Heart right ventricle (tissue), 16 donors: ENCODE measurements at places on chromosomes 5 and 9.

GRCh38 chr9:72758944-72759343 is 193.9 kb downstream of the ALDH1A1 start:
- no peak overlapping the region for H3K4me3 ChIP-seq
- no peaks in the 10 kb centered on the region for H3K4me1 ChIP-seq
- H3K27ac ChIP-seq: no peak overlapping the region

DNA sequence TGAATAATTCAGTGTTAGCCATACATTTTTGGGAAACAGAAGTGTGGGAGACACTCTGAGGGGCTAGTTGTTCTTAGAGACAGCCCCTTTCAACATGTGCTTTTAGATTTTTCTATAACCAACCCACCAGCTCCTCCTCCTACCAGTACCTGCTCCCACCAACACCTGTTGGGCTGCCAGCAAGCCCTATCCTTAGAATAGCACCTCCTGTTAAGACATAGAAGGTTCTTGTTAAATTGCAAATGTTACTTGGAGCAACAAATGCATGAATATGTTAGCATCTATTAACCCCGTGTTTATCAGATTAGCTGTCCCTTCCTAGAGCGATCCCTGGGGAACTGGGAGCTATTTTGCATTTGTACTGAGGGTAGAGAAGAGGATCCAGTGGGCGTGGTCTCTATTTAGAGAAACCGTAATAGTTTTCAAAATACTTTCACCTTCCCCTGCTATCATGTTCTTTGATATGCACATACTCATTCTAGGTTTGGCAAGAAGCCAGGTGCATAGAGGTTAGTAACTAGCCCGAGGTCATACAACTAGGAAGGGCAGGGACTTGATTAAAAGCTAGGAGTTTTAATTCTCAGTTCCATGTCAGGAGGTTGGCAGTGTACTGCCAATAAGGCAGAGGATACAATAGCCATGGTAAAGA is 334.4 kb downstream of the KCTD16 start:
- no peak overlapping the region for H3K4me3 ChIP-seq
- no peaks in the 10 kb centered on the region for H3K4me1 ChIP-seq
- DNase-seq: no peak
- H3K36me3 ChIP-seq: no peaks in the 10 kb centered on the region
- H3K27me3 ChIP-seq: no peaks in the 10 kb centered on the region

DNA sequence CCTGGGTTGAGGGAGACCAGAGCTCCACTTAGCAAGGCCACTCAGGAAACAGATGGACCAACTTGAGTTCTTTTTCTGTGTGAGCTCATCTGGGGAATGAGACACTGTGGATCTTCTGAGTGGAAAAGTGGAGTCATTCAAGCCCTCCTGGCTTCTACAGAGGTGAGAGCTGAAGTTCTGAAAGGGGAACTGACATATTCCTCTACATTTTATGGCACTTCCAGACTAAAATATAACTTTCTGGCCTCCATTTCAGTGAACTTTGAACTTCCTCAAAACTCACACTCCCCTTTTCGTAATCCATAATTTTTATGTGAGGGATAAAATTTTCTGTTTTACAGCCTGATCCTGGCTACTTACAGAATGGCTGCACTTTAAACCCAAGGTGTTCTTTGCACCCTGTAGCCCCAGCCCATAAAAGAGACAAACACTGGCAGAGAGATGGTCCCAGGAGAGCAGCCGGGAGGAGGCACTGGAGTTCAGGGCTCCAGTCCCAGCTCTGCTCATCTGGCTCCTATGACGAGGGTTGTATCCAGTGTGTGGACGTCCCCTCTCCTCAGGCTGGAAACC is 10.8 kb downstream of the SPAAR start:
- H3K27me3 ChIP-seq: no peaks in the 10 kb centered on the region
- no peaks in the 10 kb centered on the region for H3K36me3 ChIP-seq
- peak overlapping the region; percentile 90 for H3K27ac ChIP-seq
- peaks cover 50% of the 10 kb centered on the region for H3K4me1 ChIP-seq
- no peak for DNase-seq
- H3K4me3 ChIP-seq: no peak overlapping the region

- no peaks in the 10 kb centered on the region for H3K4me1 ChIP-seq
- no peaks in the 10 kb centered on the region for H3K36me3 ChIP-seq
- no peak for DNase-seq
- no peak overlapping the region for H3K4me3 ChIP-seq
- H3K27ac ChIP-seq: no peak overlapping the region
- no peaks in the 10 kb centered on the region for H3K27me3 ChIP-seq
These were observed 47.9 kb upstream of the ZNF618 start for GRCh38 chr9:113828221-113828620.

- H3K4me3 ChIP-seq: no peak overlapping the region
- no peaks in the 10 kb centered on the region for H3K36me3 ChIP-seq
- H3K27ac ChIP-seq: no peak overlapping the region
- no peak for DNase-seq
- no peaks in the 10 kb centered on the region for H3K4me1 ChIP-seq
These were observed 784.1 kb downstream of the MAT2B start for GRCh38 chr5:164289526-164289925.

GRCh38 chr9:7341571-7341970 is 458.0 kb downstream of the DMAC1 start:
- no peaks in the 10 kb centered on the region for H3K36me3 ChIP-seq
- H3K27me3 ChIP-seq: no peaks in the 10 kb centered on the region
- H3K27ac ChIP-seq: no peak overlapping the region
- no peak for DNase-seq
- no peak overlapping the region for H3K4me3 ChIP-seq
- H3K4me1 ChIP-seq: peaks cover 9% of the 10 kb centered on the region

DNA sequence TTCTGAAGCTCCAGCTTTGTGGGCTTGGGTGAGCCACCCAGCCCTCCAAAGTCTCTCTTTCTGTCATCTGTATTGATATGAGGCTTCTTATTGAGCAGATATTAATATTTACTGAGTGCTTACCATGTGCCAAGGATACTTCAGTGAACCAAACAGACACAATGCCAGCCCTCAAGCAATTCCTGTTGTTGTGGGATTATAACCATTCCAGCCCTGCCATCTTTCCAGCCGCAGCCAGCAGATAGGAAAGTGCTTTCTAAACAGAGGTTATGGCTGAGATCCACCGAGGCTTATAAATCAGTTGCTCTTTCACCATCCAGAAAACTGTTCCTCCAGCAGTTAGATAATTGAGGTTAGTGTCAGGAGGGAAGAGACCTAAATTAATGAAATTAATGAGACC is 137.7 kb upstream of the ALDH1B1 start:
- no peak for DNase-seq
- H3K27ac ChIP-seq: no peak overlapping the region
- no peaks in the 10 kb centered on the region for H3K27me3 ChIP-seq
- H3K4me3 ChIP-seq: no peak overlapping the region

- DNase-seq: no peak
- no peak overlapping the region for H3K4me3 ChIP-seq
- H3K4me1 ChIP-seq: peaks cover 5% of the 10 kb centered on the region
- no peaks in the 10 kb centered on the region for H3K27me3 ChIP-seq
These were observed 52.3 kb downstream of the ADAMTS2 start for GRCh38 chr5:179292681-179293635.

GRCh38 chr9:69584759-69585158 is 87.4 kb downstream of the APBA1 start:
- no peaks in the 10 kb centered on the region for H3K27me3 ChIP-seq
- H3K4me3 ChIP-seq: no peak overlapping the region
- DNase-seq: no peak
- H3K27ac ChIP-seq: no peak overlapping the region
- no peaks in the 10 kb centered on the region for H3K36me3 ChIP-seq

DNA sequence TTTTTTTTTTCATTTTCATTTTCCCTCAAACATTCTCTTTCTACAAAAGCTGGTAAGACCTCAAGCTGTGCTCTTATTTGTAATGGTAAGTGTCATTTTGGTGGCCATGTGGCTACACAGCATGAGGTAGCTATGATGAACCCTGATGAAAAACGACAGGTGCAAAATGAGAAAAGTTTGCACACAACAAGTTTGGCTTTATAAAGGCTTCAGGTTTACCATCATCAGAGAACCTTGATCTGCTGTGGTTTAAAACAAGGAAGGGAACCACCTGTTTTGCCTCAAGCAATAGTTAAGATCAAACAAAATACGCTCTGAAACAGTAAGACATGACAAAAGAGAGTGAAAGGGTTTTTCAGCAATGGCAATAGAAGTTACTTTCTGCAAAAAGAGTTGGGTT is 1124.6 kb upstream of the ACO1 start:
- no peak overlapping the region for H3K27ac ChIP-seq
- H3K4me3 ChIP-seq: no peak overlapping the region
- no peak for DNase-seq
- H3K4me1 ChIP-seq: no peaks in the 10 kb centered on the region
- no peaks in the 10 kb centered on the region for H3K36me3 ChIP-seq

- H3K27me3 ChIP-seq: no peaks in the 10 kb centered on the region
- H3K36me3 ChIP-seq: no peaks in the 10 kb centered on the region
- no peak overlapping the region for H3K4me3 ChIP-seq
- no peak for DNase-seq
- H3K27ac ChIP-seq: peak overlapping the region; percentile 6
These were observed 71.5 kb downstream of the NR3C1 start for GRCh38 chr5:143331956-143332355.

GRCh38 chr9:124618476-124618875 is 111.3 kb upstream of the NR5A1 start:
- DNase-seq: no peak
- H3K4me3 ChIP-seq: no peak overlapping the region
- no peaks in the 10 kb centered on the region for H3K36me3 ChIP-seq
- H3K4me1 ChIP-seq: peaks cover 6% of the 10 kb centered on the region

GRCh38 chr9:126116351-126117157 is 210.1 kb upstream of the MVB12B start:
- H3K4me1 ChIP-seq: no peaks in the 10 kb centered on the region
- no peak overlapping the region for H3K4me3 ChIP-seq
- H3K27ac ChIP-seq: no peak overlapping the region
- no peaks in the 10 kb centered on the region for H3K27me3 ChIP-seq

DNA sequence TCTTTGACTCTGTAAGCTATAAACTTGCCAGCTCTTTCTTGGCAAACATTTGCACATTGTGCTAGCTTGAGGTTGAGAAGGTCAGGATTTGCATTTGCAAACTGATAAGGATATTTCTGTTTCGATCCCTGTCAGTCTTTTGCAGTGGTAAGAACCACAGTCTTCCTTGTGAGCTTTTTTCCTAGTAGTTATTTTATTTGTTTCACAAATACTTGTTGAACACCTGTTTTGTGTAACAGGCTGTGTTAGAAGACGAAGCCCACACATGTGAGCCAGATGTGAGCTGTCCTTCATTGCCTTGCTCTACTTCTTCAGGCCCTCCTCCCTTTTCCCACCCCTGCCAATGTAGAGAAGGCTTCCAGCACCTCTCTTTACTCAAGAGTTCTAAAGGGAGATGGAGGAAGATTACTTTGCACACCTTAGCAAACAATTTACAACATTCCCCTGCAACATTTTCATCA is 327.0 kb upstream of the KLF4 start:
- H3K36me3 ChIP-seq: no peaks in the 10 kb centered on the region
- no peak overlapping the region for H3K4me3 ChIP-seq
- H3K27me3 ChIP-seq: no peaks in the 10 kb centered on the region
- DNase-seq: no peak
- no peak overlapping the region for H3K27ac ChIP-seq
- H3K4me1 ChIP-seq: peaks cover 15% of the 10 kb centered on the region

- H3K4me1 ChIP-seq: peaks cover 11% of the 10 kb centered on the region
- H3K27ac ChIP-seq: no peak overlapping the region
- H3K4me3 ChIP-seq: no peak overlapping the region
- no peaks in the 10 kb centered on the region for H3K36me3 ChIP-seq
- no peak for DNase-seq
These were observed 59.7 kb downstream of the MFAP3 start for GRCh38 chr5:154098465-154098864.

- H3K36me3 ChIP-seq: no peaks in the 10 kb centered on the region
- H3K27ac ChIP-seq: no peak overlapping the region
- H3K4me1 ChIP-seq: peaks cover 18% of the 10 kb centered on the region
- DNase-seq: peak; percentile 77
- H3K27me3 ChIP-seq: no peaks in the 10 kb centered on the region
These were observed 112.2 kb downstream of the RPS23 start for GRCh38 chr5:82165740-82166530.

- no peak overlapping the region for H3K27ac ChIP-seq
- H3K36me3 ChIP-seq: peaks cover 5% of the 10 kb centered on the region
- H3K4me1 ChIP-seq: peaks cover 15% of the 10 kb centered on the region
- DNase-seq: no peak
These were observed 3.1 kb downstream of the GTF3C4 start for GRCh38 chr9:132673355-132673754.

- peaks cover 30% of the 10 kb centered on the region for H3K36me3 ChIP-seq
- DNase-seq: no peak
- H3K27me3 ChIP-seq: no peaks in the 10 kb centered on the region
- H3K4me3 ChIP-seq: no peak overlapping the region
- H3K4me1 ChIP-seq: peaks cover 86% of the 10 kb centered on the region
- no peak overlapping the region for H3K27ac ChIP-seq
These were observed 269.8 kb downstream of the NR3C1 start for GRCh38 chr5:143133721-143134120.

GRCh38 chr5:55031492-55031891 is 7.4 kb downstream of the GZMK start:
- no peaks in the 10 kb centered on the region for H3K4me1 ChIP-seq
- no peaks in the 10 kb centered on the region for H3K27me3 ChIP-seq
- no peak for DNase-seq
- no peaks in the 10 kb centered on the region for H3K36me3 ChIP-seq

- H3K27ac ChIP-seq: no peak overlapping the region
- no peaks in the 10 kb centered on the region for H3K27me3 ChIP-seq
- no peaks in the 10 kb centered on the region for H3K4me1 ChIP-seq
- DNase-seq: no peak
- no peak overlapping the region for H3K4me3 ChIP-seq
These were observed 59.6 kb upstream of the MAN2A1 start for GRCh38 chr5:109630093-109630492.

GRCh38 chr9:4822057-4822456 is 29.3 kb downstream of the RCL1 start:
- H3K4me3 ChIP-seq: no peak overlapping the region
- peaks cover 2% of the 10 kb centered on the region for H3K36me3 ChIP-seq
- H3K27ac ChIP-seq: no peak overlapping the region
- H3K27me3 ChIP-seq: no peaks in the 10 kb centered on the region
- H3K4me1 ChIP-seq: peaks cover 9% of the 10 kb centered on the region

GRCh38 chr5:143826951-143827444 is 15.0 kb downstream of the HMHB1 start:
- no peaks in the 10 kb centered on the region for H3K27me3 ChIP-seq
- H3K4me3 ChIP-seq: no peak overlapping the region
- no peaks in the 10 kb centered on the region for H3K36me3 ChIP-seq
- no peak for DNase-seq
- peaks cover 12% of the 10 kb centered on the region for H3K4me1 ChIP-seq

- no peak overlapping the region for H3K27ac ChIP-seq
- no peak for DNase-seq
- H3K27me3 ChIP-seq: no peaks in the 10 kb centered on the region
These were observed 3.8 kb downstream of the ZNF618 start for GRCh38 chr9:113879911-113880310.

DNA sequence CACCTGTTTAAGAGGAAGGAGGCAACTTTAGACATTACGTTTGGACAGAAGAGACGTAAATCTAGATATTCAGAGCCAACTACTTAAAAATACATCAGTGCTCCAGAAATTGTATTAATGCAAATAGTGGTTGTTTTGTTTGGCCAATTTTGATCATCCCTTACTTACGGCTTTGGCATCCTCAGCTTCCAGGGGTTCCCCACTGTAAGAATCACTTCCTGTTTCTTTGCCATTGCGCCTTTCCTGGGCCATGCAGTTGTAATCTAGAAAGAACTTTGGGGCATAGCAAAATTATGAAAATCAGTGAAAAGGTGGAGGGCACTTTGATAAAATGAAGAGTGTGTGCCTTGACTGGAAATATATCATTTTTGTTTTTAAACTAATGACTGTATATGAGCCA is 537.2 kb upstream of the TLE4 start:
- no peaks in the 10 kb centered on the region for H3K4me1 ChIP-seq
- no peak for DNase-seq
- H3K4me3 ChIP-seq: no peak overlapping the region
- H3K27me3 ChIP-seq: no peaks in the 10 kb centered on the region
